Stimulated activated CD4-positive, alpha-beta T cell treated with anti-CD3 and anti-CD28 coated beads, TNF-alpha, amount 100 ng/mL, for 48 hours (primary cell): ENCODE measurements at places on chromosomes 13 and 19.
A peak's percentile ranks its signal among the peaks of the same experiment; 100 is the strongest.

DNA sequence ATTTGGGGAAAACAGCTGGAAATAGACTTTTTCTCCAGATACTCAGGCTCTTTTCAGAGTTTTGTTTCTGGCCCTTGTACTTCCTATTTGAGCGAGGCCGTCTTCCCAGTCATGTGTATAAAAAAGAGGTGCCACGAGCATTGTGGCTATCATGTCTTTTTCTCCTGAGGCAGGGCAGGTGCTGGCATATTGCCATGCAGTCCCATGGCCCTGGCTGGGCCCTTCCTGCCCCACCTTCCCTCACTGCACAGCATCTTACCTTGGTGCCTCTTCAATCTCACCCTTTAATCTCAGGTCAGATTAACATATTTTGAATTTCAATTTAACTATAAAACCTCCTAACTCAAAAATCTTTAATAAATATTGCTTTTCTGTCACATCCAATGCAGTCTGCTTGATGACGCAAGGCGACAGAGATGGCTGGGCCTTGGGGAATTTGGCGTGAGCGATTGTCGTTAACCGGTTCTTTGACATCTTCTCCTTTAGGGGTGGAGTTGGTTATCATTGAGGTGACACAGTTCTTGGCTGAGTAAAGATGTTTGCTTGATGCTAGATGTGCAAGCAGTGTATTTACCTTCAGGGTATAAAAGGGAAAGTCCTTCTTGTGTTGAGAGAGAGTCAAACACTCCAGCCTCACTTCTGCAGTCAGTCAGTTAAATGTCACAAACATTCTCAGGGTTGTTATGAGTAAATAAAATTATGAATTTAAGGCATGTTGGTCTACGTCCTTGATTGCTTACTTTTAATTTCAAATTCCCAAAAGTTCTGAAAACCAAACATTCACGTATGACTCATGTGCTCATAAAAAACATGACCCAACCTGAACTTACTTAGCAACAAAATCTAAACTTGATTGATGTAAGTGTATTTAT is 289.9 kb downstream of the MYO16 start:
- no peak for DNase-seq

GRCh38 chr19:28667348-28667977 is 545.5 kb downstream of the UQCRFS1 start:
- DNase-seq: no peak

DNA sequence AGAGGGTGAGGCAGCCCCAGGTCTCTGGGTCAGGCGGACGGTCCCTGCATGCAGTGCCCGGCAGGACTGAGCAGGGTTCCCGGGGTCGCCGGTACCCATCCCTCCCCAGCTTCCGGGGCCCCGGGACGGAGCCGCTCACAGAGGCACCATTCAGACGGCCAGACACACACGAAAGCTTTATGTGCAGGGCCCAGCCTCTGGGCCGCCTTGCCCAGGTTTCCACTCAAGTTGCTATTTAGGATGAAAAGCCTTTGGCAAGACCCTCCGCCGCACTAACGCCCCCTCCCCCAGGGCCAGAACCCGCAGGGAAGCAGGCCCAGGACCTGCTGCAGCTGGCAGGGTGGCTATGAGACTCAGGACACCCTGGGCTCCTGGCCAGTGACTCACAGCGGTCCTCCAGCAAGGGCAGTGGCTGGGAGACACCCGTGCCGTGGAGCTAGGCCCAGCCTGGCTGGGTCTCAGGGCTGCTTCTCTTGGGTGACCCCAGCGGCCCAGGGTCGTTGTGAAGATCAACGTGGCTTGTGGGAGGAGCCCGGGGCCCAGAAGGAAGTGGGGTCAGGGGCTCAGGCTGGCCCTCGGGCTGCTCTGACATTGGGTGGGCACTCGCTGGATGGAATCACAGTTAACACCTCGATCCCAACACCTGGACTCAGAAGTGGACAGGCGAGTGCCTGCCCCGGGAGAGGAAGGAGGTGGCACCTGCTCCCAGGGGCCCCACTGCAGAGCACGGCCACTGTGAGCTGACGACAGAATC is 4.8 kb downstream of the C19orf25 start:
- DNase-seq: no peak

- DNase-seq: no peak
Observed at GRCh38 chr13:75643693-75644092, 7.6 kb downstream of the LMO7 start.

GRCh38 chr13:113275387-113275786 is 21.7 kb upstream of the LAMP1 start:
- no peak for DNase-seq

DNA sequence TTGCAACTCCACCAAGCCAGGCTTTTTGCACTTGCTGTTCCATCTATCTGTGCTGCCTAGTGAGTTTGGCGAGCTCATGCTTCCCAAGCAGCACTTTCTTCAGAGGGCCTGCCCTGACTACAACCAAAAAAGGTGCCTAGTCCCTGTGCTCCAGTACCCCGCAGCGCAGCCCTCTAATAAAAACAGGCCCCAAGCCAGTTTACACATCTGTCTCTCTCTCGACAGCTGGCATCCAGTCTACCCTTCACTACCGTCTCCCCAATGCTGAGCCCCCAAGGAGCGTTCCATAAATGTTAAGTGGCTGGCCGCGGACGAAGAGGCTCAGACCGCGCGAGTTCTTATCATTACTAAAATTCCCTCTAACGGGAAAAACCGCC is 512 bp downstream of the MED4 start:
- DNase-seq: peak; percentile 6

- no peak for DNase-seq
Observed at GRCh38 chr13:103229674-103230073, 163.5 kb upstream of the SLC10A2 start.

GRCh38 chr13:73228546-73228945 is 169.7 kb downstream of the KLF5 start:
- DNase-seq: no peak

GRCh38 chr19:55311797-55312196 is 13.3 kb downstream of the TMEM150B start:
- no peak for DNase-seq

DNA sequence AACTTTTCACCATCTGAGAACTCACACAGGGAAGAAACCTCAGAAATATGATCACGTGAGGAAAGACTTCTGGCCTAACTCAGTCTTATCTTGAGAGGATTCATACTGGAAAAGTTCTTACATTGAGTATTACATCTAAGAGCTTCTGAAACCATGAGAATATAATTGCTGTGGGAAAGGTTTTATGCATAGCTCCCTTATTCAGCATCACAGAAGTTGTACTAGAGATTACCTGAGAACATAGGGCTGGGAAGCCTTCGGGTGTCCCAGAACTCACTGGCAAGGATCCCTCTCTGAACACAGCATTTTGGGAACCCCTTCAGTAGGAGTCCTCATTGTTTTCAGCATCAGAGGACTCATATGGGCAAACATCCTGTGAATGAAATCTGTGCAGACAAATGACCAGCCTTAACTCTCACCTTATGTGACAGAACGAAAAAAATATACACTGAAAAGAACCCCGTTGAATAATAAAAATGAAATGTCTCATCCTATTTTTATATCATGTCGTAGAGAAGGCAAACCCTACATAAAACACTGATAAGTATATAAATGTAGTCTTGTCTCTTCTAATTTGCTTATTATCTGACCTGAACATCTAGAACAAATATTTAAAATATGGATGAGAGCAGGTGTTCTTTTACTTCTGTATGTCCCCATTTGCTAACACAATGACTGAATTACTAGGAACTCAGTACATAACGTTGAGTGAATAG is 14.2 kb downstream of the ZNF274 start:
- DNase-seq: no peak

- no peak for DNase-seq
Observed at GRCh38 chr19:2135474-2136402, 15.6 kb downstream of the AP3D1 start.

- no peak for DNase-seq
Observed at GRCh38 chr19:38699647-38700349, 44.5 kb downstream of the CAPN12 start.

GRCh38 chr13:24119626-24120508 is 40.7 kb upstream of the SPATA13 start:
- DNase-seq: no peak
